Inflammatory macrophage treated with lipopolysaccharide for 1 hour (primary cell): ENCODE measurements at places on chromosomes 2 and 18.

- DNase-seq: no peak
Measured at GRCh38 chr18:62399781-62400308, 74.7 kb downstream of the TNFRSF11A start.

- DNase-seq: no peak
Measured at GRCh38 chr2:70321370-70321769, 19.5 kb upstream of the FAM136A start.

DNA sequence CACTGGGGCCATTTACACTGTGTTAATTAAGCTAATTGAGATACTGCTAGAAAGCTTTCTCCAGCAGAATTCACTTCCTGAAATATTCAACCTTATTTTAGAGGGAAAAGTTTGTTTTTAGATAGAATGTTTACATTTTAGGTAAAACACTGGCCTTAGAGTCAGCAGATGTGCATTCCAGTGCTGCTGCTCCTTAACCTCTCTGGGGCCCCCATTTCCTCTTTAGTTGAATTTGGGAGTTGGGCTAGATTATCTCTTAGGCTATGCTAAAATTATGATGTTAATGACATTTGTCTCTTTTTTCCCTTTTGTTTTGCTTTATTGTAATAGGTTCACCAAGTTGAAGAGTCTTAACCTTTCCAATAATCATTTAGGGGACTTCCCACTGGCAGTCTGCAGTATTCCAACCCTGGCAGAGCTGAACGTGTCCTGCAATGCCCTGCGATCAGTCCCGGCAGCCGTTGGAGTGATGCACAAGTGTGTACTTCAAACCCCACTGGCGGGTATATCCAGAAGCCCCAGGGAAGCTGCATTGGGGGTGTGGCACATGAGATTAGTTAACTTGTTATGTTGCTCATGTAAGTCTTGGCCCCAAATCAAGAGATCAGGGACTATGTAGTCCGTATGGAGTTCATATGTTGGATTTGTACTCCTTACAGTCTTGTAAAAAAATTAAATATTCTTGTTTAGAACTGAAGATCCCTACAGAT, 179.5 kb downstream of the PHLPP1 start:
- DNase-seq: no peak

DNA sequence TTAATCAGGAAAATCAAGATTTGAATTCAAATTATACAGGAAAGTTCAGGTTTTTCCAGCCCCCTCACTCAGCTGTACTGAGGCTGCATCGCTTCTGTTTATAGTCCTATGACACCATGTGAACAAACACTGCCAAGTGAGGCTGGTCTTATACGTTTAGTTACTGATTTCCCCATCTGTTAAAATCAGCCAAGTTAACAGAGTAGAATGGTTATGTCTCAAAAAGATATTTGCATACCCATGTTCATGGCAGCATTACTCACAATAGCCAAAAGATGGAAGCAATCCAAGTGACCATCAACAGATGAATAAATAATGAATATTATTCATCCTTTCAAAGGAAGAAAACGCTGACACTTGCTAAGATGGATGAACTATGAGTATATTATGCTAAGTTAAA, 43.8 kb downstream of the REEP1 start:
- DNase-seq: no peak

GRCh38 chr2:237446338-237446665, 32.3 kb upstream of the COL6A3 start:
- DNase-seq: no peak

DNA sequence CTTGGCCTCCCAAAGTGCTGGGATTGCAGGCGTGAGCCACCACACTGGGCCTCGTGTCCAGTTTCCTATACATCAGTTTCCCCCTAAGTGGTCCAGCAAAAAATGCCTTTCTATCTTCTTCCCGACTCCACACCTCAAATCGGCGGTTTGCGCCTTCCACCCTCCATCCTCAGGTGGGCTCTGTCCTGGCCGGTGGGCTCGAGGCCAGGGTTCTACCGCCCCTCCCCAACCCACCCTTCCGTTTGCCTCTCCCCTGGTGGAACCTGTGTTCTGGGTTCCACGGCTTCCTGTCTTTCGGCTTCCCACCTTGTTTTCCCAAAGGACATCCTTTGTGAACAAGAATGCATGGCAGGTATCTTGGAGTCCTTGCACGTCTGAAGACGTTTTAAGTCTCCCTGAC, 104.4 kb downstream of the HS6ST1 start:
- DNase-seq: no peak

GRCh38 chr2:38592951-38593350, 9.8 kb downstream of the HNRNPLL start:
- DNase-seq: no peak

DNA sequence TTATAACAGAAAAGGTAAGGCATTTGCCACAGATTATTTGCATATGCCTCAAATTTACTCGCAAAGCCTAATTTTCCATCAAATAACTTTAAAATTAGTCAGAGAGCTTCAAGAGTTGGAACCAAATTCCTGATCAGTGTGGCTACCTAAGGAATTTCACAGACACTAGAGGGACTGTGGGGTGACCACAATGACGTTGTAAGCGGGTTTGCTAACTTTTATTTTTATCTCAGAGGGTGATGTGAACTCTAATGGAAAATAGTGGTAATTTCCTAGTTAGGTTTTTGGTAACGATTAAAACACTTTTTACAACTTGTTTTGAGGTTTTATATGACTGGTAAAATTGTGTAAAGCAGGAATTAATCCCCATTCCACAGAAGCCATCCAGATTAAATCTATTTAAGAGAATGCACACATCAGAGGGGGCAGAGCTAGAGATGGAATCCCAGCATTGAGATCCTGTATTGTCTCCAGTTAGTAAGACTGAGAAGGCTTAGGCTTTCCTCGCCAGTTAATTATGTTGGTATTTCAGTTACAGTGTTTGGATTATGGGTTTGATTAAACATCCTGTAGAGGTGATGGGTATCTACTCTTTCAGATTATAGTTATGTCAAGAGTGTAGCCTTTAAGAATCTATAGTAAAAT, 129.0 kb downstream of the GPD2 start:
- DNase-seq: no peak

- DNase-seq: no peak
Measured at GRCh38 chr18:8847066-8847755, 141.9 kb downstream of the MTCL1 start.

DNA sequence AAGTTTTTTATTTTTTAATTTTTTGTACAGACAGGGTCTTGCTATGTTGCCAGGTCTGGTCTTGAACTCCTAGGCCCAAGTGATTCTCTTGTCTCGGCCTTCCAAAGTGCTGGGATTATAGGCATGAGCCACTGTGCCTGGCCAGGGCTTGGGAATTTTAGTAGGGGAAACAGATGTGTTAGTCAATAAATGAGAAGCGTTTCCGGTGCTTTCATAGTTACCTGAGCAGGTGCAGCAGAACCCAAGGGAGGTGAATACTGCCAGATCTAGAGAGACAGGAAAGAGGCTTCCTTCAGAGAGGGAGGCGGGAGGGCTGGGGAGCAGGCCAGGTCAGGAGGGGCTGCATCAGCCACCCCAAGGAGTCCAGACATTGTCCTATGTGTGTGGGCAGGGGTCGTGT, 30.5 kb upstream of the IMPA2 start:
- DNase-seq: no peak

GRCh38 chr2:55045780-55046179, 4.5 kb downstream of the RTN4 start:
- DNase-seq: no peak

DNA sequence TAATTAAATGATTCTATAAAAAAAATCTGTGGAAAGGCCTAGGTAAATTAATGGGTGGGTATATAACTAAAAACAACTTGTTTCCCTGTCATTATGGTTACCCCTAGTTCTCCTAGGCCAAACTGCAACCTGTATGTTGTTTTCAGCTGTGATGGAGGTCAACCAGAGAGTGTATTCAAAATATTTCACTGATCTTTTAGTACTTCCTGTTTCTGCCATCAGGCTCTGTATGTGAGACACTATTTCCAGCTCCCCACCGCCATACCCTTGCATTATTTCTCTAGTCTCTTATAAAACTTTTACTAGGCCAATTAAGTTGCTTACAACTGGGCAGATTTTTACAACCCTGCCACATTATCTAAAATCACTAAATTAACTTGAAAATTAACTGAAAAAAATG, 21.0 kb upstream of the CDKL4 start:
- no peak for DNase-seq

- DNase-seq: no peak
Measured at GRCh38 chr2:148209603-148210002, 188.7 kb downstream of the MBD5 start.

DNA sequence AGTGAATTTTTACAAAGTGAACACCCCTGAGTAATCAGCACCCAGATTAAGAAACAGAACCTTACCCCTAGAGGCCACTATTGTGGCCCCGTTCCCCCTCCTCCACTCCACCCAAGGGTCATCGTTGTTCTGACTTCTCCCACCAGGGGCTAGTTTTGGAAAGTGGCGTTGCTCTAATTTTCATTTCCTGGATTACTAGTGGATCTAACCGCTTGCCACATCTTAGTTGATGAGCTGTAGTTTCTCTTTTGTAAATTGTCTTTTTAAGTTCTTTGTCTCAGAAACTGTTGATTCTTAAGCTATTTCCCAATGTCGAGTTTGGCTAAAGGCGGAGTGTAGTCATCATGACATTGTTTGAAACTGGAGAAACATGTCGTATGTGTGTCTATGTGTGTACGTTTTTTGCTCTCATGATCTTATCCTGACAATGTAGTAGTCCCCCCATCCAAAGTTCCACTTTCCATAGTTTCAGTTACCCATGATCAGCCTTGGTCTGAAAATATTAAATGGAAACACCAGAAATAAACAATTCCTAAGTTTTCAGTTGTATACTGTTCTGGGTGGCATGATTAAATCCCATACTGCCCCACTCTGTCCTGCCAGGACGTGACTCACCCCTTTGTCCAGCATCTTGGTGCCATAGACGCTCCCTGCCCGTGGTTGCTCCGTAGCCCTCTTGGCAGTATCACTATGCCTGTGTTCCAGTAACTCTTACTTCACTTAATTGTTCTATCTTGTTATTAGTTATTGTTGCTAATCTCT, 71.0 kb upstream of the SP3 start:
- peak; percentile 84 for DNase-seq

- DNase-seq: no peak
Measured at GRCh38 chr2:67006373-67006960, 390.7 kb upstream of the ETAA1 start.

DNA sequence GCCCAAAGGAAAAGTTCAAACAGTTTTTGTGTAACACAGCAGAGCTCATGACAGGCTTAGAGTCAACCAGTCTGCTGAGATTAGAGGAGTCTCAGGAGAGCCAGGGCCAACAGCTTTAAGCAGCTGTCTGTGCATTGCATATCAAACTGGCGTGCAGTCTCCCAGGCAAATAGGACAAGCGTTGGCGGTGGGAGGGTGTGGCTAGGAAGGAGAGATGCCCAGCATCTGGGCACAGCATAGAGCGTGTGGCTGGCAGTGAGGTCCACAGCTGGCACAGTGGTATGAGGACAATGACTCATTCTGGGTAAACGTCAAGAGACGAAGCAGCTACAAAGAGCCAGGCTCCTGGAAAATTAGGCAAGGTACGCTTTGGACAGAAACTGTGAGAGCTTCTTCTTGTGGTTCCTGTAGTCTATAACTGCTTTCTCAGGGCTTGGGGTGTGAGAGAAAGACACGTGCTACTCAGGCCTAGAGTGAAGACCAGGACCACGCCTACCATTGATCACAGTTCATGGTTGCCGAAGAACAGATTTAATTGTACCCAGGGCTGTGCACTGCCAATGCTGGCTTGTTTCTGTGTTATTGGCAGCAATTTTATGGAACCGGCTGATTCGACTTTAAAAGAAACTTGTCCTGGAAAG, 14.8 kb downstream of the ZAP70 start:
- DNase-seq: no peak

DNA sequence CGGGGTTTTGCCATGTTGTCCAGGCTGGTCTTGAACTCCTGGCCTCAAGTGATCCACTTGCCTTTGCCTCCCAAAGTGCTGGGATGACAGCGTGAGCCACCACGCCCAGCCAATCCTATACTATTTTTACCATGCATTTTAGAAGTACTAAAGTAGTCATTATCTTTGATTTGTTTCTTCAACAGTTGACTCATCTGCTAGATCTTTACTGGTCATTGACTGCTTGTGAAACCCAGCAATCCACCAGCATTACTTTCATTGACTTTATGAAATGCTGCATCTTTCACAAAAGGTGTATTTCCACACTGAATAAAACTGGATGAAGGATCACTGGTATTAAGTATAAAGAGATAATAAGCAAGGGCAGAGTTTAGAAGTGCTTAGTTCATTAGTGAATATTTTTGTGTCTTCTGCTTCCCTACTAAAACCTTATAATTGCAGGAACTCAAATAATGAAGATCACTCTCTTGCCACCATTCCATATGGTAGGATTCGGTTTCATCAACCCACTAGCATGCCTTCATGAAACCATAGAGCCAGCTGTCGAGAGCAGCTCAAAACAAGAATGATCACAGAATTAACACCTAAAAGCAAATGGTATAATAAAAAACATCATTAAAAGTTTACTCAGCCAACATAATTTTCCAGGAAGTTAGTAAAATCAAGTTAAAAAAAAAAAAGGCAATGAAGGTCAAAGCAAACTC, 33.1 kb downstream of the IRS1 start:
- no peak for DNase-seq

- no peak for DNase-seq
Measured at GRCh38 chr2:196601430-196602306, 37.8 kb upstream of the CCDC150 start.

DNA sequence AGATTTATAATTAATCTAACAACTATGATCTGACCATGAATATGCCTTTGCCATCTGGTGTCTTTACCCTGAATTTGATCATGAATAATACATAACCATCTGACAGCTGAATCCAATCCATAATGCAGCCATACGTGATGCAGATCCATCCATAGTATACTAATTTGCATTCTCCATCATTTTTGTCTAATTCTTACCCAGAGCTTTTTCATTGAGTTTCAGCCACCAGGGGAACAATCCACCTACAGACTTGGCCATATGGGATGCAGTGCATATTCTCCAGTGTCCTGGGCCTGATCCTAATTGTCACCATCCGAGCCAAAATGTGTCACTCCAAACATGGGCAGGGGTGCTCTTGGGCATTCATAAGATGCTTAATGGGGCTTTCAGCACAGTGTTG, 227.2 kb upstream of the CRIM1 start:
- no peak for DNase-seq

GRCh38 chr2:203637471-203638167, 68.8 kb upstream of the CD28 start:
- DNase-seq: no peak

DNA sequence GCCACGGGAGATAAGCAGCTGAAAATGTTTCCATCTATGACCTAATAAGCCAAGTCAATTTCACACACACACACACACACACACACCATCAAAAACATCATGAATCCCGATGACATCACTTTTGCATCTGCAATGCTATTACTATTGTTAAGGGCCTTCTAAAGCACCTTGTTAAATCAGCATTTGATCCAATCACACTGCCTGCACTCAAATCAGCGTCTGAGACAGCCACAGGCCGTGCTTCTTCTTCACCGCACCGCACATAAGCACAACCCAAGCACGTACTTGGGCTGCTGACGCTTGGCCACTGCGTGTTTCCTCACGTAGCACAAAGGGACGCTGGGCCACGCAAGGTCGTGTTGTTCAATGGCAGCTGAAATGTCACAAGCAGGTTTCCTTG, 15.8 kb upstream of the MTCL1 start:
- DNase-seq: no peak

- DNase-seq: no peak
Measured at GRCh38 chr18:61225336-61225735, 107.9 kb upstream of the CDH20 start.

- no peak for DNase-seq
Measured at GRCh38 chr2:224104668-224105386, 65.7 kb upstream of the SERPINE2 start.

- DNase-seq: no peak
Measured at GRCh38 chr18:23336101-23336500, 117.0 kb upstream of the RIOK3 start.

- peak; percentile 68 for DNase-seq
Measured at GRCh38 chr2:101380376-101380775, 6.9 kb downstream of the CREG2 start.
